ENCODE measurements at places on chromosomes 2 and 18. TPM values are rescaled to one million over a fixed set of nuclear protein-coding genes. Genes with fewer than 3 reads are reported as not detected.

COPS9 gene
- 95.6 TPM for total RNA-seq

GALNT13 gene
- total RNA-seq: under 0.01 TPM

CERKL gene
- total RNA-seq: not detected

KLHL14 gene
- total RNA-seq: 0.16 TPM

RRM2 gene
- total RNA-seq: 38.2 TPM

SERPINB10 gene
- total RNA-seq: not detected

KIF5C gene
- total RNA-seq: 0.16 TPM

RTP5 gene
- not detected for total RNA-seq

NBEAL1 gene
- 14.1 TPM for total RNA-seq

PLA2R1 gene
- 37.4 TPM for total RNA-seq

THSD7B gene
- not detected for total RNA-seq

GRHL1 gene
- total RNA-seq: 0.16 TPM

PLCD4 gene
- 0.32 TPM for total RNA-seq

LRATD1 gene
- total RNA-seq: 2.1 TPM

NEURL3 gene
- 0.32 TPM for total RNA-seq

ANKRD30BL gene
- total RNA-seq: not detected

RIT2 gene
- total RNA-seq: not detected

CHRND gene
- not detected for total RNA-seq

MC5R gene
- total RNA-seq: not detected

NAPG gene
- total RNA-seq: 25.7 TPM

OXER1 gene
- total RNA-seq: not detected

GCG gene
- not detected for total RNA-seq

SERPINB2 gene
- 0.16 TPM for total RNA-seq

Data from bladder microvascular endothelial cell (primary cell).